ENCODE measurements at places on chromosomes 13 and 19. TPM values are rescaled to one million over a fixed set of nuclear protein-coding genes. Genes with fewer than 3 reads are reported as not detected.

- DNase-seq: no peak
Observed at GRCh38 chr13:89610331-89610730, 1737.2 kb upstream of the MIR17HG start.

SIX5 gene
- polyA plus RNA-seq: 28.1 TPM

TMC4 gene
- 29.2 TPM for polyA plus RNA-seq

GRCh38 chr19:16673231-16673630 is 12.3 kb downstream of the TMEM38A start:
- DNase-seq: no peak

- no peak for DNase-seq
Observed at GRCh38 chr13:24450530-24450929, 62.0 kb downstream of the PARP4 start.

OR4F17 gene
- not detected for polyA plus RNA-seq

IZUMO2 gene
- 0.53 TPM for polyA plus RNA-seq

DNA sequence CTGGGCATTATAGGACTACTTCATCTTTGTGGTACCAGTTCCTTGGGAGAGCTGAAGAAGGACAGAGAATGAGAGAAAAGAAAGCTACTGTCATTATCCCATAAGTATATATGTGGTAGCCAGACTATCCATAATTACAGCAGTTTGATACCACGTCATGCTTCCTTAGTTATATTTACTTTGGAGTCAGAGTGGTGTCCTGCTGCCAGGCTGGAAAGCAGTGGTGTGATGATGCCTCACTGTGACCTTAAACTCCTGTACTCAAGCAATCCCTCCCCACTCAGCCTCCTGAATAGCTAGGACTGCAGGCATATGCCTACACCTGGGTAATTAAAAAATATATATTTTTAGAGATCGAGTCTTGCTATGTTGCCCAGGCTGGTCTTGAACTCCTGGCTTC is 57.8 kb downstream of the WTIP start:
- no peak for DNase-seq

AXL gene
- polyA plus RNA-seq: 31.6 TPM

FLT1 gene
- polyA plus RNA-seq: 52.1 TPM

GRCh38 chr13:43128504-43128961 is 105.1 kb downstream of the DNAJC15 start:
- peak; percentile 20 for DNase-seq

DNA sequence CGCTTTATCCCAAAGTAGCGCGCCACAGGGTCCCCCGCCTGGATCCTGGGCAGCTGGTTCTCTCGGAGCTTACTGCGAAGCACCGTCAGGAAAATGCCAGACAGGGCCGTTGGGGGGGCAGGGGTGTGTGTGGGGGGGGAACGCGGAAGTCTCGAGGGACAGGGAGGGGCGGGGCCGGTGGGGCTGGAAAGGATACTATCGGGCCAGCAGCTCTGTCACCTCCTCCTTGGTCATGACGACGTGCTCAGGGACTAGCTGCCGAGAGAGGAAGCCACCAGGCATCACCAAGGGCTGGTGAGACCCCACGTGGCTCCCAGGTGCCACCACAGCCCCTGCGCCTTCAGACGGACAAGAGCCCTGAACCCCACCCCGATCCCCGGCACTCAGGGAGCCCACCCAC is 5.3 kb downstream of the POLR2E start:
- no peak for DNase-seq

DNA sequence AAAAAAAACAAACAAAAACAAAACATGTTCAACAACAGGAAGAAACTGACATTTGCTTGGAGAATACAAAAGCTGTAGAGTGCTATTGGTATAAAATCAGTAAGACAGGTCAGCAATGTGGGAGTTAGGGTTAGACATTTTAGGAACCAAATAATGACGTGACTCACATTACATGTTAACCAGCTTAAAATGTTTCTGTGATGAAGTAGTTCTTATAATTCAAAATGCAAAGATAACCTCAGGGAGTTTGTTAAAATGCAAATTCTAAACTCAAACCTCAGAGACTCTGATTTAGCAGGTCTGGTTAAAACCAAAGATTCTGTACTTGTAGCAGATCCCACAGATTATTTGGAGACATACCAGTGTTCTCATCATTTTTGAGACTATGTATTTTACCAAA is 549.4 kb upstream of the SLITRK1 start:
- no peak for DNase-seq

ICAM4 gene
- 0.22 TPM for polyA plus RNA-seq
